Mucosa of gallbladder (tissue), 1 donor: ENCODE measurements at places on chromosomes 16 and 17. TPM values are rescaled to one million over a fixed set of nuclear protein-coding genes. Genes with fewer than 3 reads are reported as not detected.

Gene TMEM114
- total RNA-seq: not detected

Gene DHRS7C
- not detected for total RNA-seq

DNA sequence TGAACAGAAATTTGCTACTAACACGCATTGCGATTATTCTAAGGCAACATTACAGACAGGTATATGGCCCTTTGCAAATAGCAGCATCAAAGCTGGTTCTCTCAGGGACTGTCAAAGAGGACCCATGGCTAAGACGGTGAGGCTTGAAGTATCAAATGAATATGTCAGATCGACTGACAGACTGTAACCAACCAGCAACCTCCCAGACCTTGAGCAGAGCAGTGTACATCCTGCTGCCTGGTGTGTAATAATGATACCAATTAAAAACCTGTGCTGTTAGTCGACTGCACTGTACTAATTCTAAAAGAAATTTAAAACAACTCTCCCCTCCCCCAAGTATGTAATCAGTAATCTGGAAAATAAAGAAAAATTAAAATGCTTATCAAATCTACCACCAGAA is 35.9 kb upstream of the GHDC start:
- no peak for DNase-seq

DNA sequence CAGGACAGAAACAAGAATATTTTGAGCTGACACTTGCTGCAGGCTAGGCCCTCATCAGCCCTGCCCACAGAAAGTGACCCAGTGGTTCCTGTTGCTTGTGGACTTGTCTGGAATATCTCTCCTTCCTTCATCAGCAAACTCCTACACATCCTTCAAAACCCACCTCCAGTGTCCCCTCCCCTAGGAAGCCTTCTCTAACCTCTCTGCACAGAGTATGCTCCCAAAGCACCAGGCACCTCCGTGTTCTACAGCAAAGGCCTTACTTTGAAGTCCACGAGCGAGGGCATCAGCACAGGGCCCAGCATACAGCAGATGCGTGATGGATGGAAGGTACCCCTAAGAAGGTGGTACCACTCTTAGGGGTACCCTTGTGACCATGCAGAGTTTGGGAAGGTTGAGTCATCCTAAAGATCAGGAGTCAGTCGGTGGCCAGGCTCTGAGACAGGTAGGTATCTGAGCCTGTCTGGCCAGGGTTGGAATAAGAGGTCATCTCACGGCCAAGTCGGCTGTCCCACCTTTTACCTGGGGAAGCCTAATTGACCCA is 2.0 kb downstream of the CCDC102A start:
- DNase-seq: no peak

DNA sequence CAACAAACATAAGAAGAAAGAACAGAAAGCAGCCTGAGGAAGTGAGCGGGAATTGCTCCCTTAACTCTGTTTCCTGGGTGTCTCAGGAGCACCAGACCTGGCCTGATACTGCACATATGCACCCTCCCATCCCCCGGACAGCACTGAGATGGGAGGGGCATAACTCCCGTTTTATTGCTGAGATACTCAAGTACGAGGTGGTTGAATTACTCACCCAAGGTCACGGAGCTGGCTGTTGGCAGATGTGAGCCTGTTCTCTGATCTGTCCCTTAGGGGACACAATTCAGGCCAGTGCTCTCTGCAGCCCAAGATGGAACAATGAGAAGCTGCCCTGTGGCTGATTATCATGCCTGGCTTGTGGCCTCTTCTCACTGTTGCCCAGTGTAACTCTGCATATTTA is 9.1 kb upstream of the MED9 start:
- no peak for DNase-seq
